ENCODE measurements at places on chromosomes 7 and 10.

DNA sequence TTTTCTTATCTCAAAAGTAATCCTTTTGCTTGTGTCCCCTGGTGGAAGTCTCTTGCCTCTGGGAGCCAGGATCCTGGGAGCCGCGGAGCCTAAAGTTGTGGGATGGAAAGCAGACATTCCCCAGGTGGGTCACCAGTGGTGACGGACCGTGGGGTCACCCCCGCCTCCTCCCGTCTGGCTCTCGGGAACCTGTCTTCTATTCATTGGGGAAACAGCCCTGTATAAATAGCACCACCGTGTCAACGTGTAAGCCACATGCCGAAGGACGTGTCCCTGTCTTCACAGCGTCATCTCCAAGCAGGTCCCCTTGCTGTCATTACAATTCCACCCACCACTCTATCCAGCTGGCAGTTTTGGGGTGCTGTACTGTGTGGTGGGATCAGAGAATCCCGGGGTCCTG is 87.5 kb downstream of the ELFN1 start:
- no peak for DNase-seq

- no peak for DNase-seq
These were observed 53.7 kb upstream of the SEMA3A start for GRCh38 chr7:84248267-84248666.

- DNase-seq: no peak
These were observed 21.0 kb downstream of the MPP7 start for GRCh38 chr10:28281726-28282315.

- no peak for DNase-seq
These were observed 95.1 kb downstream of the NPY start for GRCh38 chr7:24378871-24379616.

- DNase-seq: no peak
These were observed 88.3 kb upstream of the CYP26C1 start for GRCh38 chr10:92972066-92972870.

- no peak for DNase-seq
These were observed 39.6 kb downstream of the KCNH2 start for GRCh38 chr7:150938566-150938965.

GRCh38 chr10:241451-241850 is 106.2 kb downstream of the ZMYND11 start:
- no peak for DNase-seq

DNA sequence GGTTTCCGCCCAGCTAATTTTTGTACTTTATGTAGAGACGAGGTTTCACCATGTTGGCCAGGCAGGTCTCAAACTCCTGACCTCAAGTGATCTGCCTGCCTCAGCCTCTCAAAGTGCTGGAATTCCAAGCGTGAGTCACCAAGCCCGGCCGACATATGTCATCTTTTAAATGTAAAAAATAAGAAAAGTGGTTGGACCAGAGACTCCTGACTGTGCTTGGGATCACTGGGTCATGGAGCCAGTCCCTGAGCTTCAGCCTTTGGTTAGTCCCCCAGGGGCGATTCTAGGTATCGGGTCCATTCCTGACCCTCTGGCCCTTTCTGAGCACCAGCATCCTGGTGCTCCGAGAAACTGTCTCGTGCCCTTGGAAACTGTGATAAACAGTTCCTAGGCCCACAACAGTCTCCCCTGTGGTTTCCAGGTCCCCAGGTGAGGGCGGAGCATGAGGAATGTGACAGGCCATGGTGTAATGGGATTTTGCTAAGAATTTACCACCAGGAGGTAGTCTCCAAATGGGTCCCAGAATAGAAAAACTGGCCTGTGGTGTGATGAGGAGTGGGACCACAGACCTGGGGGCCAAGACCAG is 32.8 kb downstream of the UBTD1 start:
- no peak for DNase-seq

DNA sequence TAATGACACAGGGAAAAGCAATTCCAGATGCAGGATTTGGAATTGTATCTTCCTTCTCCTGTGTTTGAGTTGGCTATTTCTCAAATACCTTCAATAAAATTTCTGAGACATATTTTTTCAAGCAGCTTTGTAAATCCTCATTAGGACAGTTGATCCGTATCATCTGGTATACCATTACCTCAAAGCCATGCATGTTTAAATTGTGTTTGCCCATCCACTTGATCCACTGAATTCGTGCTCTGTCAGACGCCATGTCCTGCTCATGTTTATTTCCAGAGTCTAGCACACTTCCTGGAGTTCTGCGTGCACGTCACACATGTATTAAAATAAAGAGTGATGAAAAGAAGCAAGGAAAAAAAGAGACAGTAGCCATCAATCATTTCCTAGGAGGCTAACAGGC is 141.8 kb upstream of the CDC14C start:
- peak; percentile 80 for DNase-seq

DNA sequence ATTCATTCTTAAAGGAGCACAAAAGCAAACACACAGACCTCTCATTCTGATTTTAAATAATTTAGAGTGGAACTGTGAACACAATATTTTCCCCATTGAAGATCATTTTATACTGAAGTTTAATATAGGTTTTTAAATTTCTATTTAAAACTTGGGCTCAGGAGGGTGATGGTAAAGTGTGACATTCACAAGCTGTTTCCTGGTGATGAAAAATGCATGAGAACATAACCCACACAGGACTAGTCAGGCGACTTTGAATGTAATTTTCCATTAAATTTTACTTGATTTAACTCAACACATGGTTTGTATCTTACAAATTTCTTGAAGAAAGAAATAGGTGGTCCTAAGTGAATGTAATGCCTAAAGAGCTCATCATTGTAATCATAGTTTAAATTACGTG is 143.6 kb downstream of the CDK14 start:
- no peak for DNase-seq

DNA sequence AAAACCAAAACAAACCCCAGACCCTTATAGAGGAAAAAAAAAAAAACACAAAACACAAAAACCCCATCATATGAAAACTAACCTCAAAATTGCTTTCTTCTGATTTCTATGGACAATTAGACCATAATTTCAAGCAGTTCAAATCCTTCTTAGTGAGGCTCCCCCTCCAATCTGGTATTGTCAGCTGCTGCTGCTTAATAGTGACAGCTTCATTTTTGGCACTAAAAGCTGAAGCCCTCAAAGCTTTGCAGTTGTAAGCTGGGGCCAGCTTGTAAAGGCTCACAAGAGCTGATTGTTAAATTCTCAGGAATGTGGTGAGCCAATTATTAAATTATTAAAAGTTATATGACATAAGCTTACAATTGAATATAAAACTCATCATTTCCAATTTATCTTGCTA is 21.9 kb downstream of the ATXN7L1 start:
- DNase-seq: no peak

GRCh38 chr7:127616724-127617123 is 1.2 kb downstream of the PAX4 start:
- DNase-seq: no peak

DNA sequence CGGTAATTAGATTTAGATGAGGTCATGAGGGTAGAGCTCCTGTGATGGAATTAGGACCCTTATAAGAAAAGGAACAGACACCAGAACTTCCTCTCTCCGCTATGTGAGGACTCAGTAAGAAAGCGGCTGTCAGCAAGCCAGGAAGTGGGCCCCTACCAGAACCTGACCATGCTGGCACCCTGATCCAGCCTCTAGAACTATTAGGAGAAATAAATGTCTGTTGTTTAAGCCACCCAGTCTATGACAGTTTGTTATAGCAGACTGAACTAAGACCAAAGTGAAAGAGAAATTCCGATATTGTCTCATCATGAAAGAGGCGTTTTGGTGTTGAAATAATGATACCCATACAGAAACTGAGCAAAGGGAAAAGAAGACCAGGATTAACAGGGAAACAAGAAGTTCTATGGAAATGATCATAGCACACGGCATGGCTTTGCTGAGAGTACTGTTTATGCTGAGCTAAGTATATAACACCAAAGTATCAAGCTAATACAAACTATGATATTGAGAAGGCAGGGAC is 9.2 kb downstream of the CLEC2L start:
- no peak for DNase-seq

DNA sequence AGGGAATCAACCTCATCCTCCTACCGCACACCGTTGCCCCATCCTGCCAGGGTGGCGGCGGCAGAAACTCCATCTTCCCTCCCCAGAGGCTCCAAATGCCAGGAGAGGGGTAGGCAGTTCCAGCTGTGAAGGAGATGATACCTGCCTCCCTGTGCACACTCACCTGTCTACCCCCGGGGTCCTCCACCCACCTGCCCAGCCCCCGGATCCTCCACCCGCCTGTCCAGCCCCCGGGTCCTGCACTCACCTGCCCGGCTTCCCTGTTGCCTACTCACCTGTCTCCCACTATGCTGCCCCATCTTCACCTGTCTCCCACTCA is 13.4 kb upstream of the DNAAF5 start:
- DNase-seq: no peak

- no peak for DNase-seq
These were observed 11.4 kb downstream of the FAM241B start for GRCh38 chr10:69641261-69641980.

DNA sequence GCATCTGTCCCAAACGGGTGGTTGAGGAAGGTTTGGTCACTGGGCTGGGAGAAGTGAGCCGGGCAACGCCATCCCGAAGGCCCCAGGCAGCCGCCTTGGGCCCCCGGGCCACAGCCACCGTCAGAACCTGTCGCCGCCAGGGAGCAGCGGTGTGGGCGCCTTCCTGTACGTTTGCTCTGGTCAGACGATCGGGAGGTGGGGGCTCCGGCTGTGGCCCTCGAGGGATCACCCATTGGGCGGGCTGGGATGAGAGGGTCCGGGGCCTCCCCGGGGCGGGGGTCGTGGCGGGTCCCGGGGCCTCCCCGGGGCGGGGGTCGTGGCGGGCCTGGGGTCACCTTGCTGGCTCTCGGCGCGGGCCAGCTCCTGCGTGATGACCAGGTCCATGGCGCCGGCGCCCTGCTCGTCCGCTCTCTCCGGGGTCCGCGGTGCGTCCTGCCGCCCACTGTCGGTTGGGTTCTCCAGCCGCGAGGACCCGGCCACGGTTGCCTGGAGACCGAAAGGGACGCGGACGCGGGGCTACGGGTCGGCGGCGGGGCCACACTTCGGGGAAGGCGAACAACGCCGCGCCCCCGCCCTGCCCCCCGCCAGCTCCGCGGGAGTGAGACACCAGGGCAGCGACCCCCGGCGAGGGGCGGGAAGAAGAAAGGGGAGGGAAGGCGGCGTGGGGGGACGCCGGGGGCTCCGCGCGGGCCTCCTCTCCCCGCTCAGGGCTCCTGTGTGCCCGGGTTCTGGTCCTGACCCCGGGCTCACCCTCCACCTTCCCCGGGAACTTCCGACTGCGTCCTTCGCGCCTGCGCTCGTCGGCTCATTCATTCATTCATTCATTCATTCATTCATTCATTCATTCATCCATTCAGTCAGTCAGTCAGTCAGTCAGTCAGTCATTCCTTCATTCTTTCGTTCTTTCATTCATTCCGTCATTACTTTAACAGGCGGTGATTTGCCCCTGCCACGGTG is at the start of gene CFAP46:
TSS of gene CFAP46 (minus strand) at position 470 of the 957 bp plus-strand sequence. CDS start at position 384, 86 bp downstream.
- peak; percentile 46 for DNase-seq

DNA sequence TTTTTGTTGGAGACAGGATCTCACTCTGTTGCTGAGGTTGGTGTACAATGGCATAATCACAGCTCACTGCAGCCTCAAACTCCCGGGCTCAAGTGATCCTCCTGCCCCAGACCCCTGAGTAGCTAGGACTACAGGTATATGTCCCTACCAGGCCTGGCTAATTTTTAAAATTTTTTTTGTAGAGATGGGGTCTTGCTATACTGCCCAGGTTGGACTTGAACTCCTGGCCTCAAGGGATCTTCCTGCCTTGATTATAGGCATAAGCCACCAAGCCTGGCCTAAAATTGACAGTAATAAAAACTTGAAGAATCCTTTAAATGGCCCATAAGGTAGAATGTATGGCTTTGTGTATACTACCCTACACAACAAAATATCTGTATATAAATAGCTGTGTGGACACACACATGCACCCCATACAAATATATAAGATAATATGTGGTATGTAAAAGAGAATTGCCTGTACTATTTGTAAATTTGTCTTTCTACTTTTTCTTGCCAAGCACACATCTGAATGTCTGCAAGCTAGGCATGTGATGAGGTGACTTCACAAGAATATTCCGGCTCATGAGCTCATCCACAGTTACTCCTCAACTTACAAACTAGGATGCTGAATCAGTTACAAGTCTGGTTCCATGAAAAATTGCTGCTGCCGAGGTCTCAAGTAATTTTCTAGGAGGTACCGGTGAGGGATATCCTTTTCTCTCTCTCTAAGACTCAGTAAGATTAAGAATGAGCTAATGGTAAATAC is 26.6 kb downstream of the POLR3A start:
- no peak for DNase-seq

- DNase-seq: no peak
These were observed 27.1 kb upstream of the CSGALNACT2 start for GRCh38 chr10:43111101-43111500.

- DNase-seq: no peak
These were observed 394.5 kb downstream of the TYW1 start for GRCh38 chr7:67391168-67391567.

GRCh38 chr10:26446258-26446657 is 8.1 kb downstream of the APBB1IP start:
- no peak for DNase-seq

- DNase-seq: peak; percentile 92
These were observed 16.6 kb downstream of the ZNF862 start for GRCh38 chr7:149854611-149855360.

GRCh38 chr7:11193888-11194287 is 220.2 kb downstream of the PHF14 start:
- DNase-seq: no peak

GRCh38 chr7:70353330-70353945 is 755.2 kb downstream of the AUTS2 start:
- no peak for DNase-seq

DNA sequence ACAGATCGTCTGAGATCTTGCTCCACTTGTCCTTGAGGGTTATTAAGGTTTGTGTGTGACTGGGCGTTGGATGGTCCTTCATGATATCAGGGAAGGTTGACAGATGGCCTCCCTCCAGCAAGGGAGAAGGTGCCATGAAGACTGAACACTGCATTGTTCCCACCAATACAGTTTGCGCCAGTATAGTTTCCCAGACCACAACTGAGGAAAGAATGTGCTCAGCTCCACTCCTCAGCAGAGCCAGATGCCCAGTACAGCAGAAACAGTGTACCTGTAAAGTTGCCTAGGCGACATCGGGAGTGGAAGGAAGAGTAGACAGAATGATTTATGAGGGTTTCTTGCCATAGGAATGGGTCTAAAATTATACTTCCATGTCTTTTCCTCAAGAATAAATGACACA is 137.5 kb downstream of the ST7 start:
- no peak for DNase-seq

GRCh38 chr7:147611431-147611830 is 979.1 kb upstream of the C7orf33 start:
- DNase-seq: no peak

DNA sequence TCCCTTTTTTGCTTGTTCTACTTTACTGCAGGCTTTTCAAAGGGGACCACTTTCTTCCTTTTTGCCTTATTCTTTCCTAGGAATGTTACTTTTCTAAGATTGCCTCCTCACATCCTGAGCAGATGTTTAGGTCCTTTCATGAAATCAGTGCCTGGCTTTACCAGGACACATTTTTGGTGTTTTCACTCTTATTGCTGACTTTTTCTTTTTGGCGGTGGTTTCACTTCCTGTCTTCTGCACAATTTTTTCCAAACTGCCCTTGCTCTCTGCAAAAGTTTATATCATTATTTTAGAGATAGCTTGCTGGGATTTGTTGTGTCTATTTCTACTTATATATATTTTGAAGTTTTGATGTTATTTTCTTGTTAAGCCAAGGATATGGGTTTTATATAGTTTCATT is 332.2 kb upstream of the MTPN start:
- DNase-seq: no peak

GRCh38 chr10:75865413-75866299 is 434.2 kb downstream of the LRMDA start:
- no peak for DNase-seq
